Activated CD8-positive, alpha-beta memory T cell treated with anti-CD3 and anti-CD28 coated beads for 1 hour (primary cell): ENCODE measurements at places on chromosomes 7 and 10.

DNA sequence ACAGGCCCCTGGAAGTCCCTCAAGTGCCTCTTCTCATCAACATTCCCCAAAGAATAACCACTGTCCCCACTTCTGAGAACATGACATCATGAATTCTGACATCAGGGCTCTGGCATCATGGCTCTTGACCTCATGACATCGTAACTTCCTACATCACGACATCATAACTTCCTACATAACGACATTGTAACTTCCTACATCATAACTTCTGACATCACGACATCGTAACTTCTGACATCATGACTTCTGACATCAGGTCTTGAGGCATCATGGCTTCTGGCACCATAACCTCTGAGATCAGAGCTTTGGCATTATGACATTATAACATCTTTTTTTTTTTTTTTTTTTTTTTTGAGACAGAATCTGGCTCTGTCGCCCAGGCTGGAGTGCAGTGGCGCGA, 66.7 kb upstream of the FAM20C start:
- DNase-seq = no peak

GRCh38 chr10:58608351-58608750, 95.7 kb downstream of the BICC1 start:
- DNase-seq = no peak

- DNase-seq = no peak
These were observed 34.6 kb upstream of the ZNF273 start for GRCh38 chr7:64868499-64868898.

- DNase-seq = no peak
These were observed 45.5 kb upstream of the ABLIM1 start for GRCh38 chr10:114703377-114704107.

- DNase-seq = no peak
These were observed 722.7 kb upstream of the CELF2 start for GRCh38 chr10:10294881-10295529.

DNA sequence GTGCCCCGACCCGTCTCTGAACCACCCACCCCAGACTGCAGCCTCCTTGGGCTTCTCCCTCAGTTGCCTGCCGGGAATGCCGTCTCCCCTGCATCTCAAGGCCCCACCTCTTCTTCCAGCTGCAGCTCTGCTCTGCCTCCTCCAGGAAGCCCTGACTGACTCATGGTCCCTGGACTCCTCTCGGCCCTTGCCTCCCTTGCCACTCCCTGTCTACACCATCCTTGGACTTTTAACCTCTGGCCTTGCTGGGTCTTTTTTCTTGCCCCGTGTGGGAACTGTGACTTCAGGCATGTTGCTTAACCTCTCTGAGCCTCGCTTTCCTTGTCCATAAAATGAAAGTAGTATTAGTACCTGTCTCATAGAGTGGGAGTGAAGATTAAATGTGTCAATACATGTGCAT, 56.3 kb downstream of the C10orf105 start:
- DNase-seq = no peak
